ENCODE measurements at places on chromosomes 7 and 10.

DNA sequence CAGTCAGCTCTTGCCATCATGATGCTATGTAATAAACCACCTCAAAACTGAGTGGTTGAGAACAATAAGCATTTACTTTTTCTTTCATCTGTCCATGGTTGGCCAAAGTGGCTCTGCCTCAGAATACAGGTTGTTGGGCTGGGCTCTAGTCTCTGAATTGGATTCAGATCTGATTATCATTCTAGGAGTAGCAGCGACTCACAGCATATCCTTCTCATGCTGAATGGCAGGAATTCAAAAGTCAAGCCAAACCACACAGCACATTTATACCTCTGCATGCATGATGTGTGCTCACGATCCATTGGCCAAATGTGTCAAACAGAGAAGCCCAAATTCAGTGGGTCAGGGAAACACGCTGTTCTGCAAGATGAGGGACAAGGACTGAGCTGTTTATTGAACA is 13.6 kb upstream of the GALNT11 start:
- H3K27ac ChIP-seq: no peak overlapping the region
- H3K4me1 ChIP-seq: no peaks in the 10 kb centered on the region
- H3K27me3 ChIP-seq: no peaks in the 10 kb centered on the region
- DNase-seq: no peak

- no peaks in the 10 kb centered on the region for H3K36me3 ChIP-seq
- no peak overlapping the region for H3K4me3 ChIP-seq
- H3K27me3 ChIP-seq: peaks cover 3% of the 10 kb centered on the region
These were observed 385.7 kb upstream of the NRP1 start for GRCh38 chr10:33720161-33720560.

GRCh38 chr7:84251277-84251781 is 56.7 kb upstream of the SEMA3A start:
- H3K27me3 ChIP-seq: no peaks in the 10 kb centered on the region
- no peak overlapping the region for H3K4me3 ChIP-seq
- no peaks in the 10 kb centered on the region for H3K36me3 ChIP-seq
- no peaks in the 10 kb centered on the region for H3K4me1 ChIP-seq

GRCh38 chr10:61398366-61399129 is 54.6 kb downstream of the TMEM26 start:
- no peak overlapping the region for H3K4me3 ChIP-seq
- no peak for DNase-seq
- peaks cover 10% of the 10 kb centered on the region for H3K4me1 ChIP-seq
- no peak overlapping the region for H3K27ac ChIP-seq

- H3K27me3 ChIP-seq: peaks cover 4% of the 10 kb centered on the region
- H3K4me1 ChIP-seq: no peaks in the 10 kb centered on the region
- H3K36me3 ChIP-seq: no peaks in the 10 kb centered on the region
- H3K27ac ChIP-seq: no peak overlapping the region
These were observed 160.5 kb downstream of the GFRA1 start for GRCh38 chr10:116112232-116113231.

GRCh38 chr7:76191783-76192240 is 9.9 kb upstream of the SRRM3 start:
- no peak overlapping the region for H3K27ac ChIP-seq
- H3K4me1 ChIP-seq: no peaks in the 10 kb centered on the region
- no peaks in the 10 kb centered on the region for H3K27me3 ChIP-seq
- H3K36me3 ChIP-seq: no peaks in the 10 kb centered on the region

DNA sequence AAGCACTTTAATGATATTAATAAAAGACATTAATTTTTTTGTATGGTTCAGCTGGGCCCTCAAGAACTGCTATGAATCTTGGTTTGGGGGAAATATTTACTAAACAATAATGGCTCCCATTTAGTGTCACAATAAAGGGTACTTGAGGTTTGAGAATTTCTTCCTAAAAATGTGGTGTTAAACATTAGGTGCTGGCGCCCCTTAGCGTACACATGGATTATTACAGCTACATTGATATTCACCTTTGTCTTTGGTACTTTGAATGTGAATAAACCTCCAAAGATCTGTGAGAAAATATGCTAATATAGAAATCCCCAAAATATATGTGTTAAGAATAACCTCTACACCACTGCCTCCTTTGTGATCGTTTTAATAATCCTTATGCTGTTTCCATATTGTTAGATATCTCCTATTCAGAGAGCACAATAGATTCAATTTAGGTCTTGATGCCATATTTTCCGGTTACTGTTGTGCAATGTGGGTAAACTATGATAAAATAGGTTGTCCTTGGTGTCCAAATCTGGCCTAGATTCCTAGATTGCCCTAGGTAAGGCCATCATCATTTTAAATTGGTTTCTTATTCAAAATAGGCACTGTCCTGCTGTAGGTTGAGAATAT is 161.8 kb upstream of the CACNA2D1 start:
- no peak for DNase-seq
- H3K4me3 ChIP-seq: no peak overlapping the region
- H3K36me3 ChIP-seq: no peaks in the 10 kb centered on the region
- no peaks in the 10 kb centered on the region for H3K4me1 ChIP-seq
- H3K27me3 ChIP-seq: no peaks in the 10 kb centered on the region
- H3K27ac ChIP-seq: no peak overlapping the region

DNA sequence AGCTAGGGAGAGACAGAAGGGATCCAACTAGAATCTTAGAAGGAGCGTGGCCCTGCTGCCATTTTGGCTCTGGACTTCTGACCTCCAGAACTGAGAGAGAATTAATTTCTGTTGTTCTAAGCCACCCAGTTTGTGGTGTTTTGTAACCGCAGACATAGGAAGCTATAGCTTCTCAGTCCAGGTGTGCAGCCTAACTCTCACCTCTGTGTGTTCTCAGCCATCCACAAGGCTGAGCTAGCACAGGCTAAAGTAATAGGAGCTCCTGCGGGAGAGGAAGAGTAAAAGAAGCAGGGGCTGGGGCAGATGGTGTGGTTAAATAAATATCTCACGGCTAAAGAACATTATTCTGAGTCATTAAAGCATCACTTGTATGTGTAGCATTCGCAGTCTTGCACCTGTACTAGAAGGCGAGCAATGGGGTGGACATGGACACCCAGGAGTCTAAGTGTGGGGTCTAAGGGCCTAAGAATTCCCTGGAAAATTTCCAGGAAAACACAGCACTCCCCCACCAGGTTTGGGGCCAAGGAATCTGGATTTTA is 94.1 kb downstream of the AOAH start:
- no peaks in the 10 kb centered on the region for H3K27me3 ChIP-seq
- H3K4me1 ChIP-seq: no peaks in the 10 kb centered on the region
- H3K27ac ChIP-seq: no peak overlapping the region
- no peak for DNase-seq
- no peak overlapping the region for H3K4me3 ChIP-seq

- H3K27me3 ChIP-seq: no peaks in the 10 kb centered on the region
- no peak for DNase-seq
- H3K36me3 ChIP-seq: no peaks in the 10 kb centered on the region
- no peak overlapping the region for H3K27ac ChIP-seq
- H3K4me3 ChIP-seq: no peak overlapping the region
These were observed 185.6 kb downstream of the C7orf25 start for GRCh38 chr7:42726066-42726785.

DNA sequence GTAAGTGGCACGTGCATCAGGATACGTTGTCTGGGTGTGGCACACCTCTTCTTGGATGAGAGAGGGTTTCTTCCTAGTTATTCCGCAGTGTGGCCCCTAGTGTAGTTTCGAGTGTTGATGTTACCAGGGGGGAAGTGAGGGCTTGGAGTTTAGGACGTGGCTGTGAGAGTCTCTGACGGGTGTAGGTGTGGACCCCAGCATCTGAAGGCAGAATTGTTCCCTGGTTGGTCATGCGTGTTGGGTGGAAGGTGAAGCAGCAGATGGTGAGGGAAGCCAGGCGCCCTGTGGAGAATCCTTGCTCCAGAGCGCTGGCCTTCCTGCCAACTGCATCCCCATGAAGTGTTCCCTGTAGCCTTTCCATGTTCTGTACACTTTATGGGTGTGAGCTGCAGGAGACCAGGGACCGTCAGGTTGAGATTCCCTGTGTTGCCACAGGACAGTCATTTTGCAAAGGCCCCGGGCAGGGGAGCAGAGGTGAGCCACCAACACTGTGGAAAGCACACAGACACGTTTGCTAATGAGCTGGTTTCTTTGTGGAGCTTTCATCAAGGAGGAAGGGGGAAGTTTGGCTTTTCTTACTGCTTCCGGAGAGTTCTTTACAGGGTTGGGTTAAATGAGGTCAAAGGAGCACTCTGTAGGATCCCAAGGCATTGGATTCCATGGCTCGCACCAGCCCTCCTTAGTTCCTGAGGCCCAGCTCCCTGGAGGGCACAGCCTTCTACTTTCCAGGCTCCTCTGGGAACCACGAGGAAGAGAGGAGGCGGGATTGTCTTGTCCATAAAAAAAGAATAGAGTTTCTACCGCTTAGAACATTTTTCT is 32.0 kb downstream of the TSPAN14 start:
- peaks cover 94% of the 10 kb centered on the region for H3K4me1 ChIP-seq
- no peak for DNase-seq
- H3K27me3 ChIP-seq: no peaks in the 10 kb centered on the region

- H3K27me3 ChIP-seq: no peaks in the 10 kb centered on the region
- no peaks in the 10 kb centered on the region for H3K36me3 ChIP-seq
- no peak overlapping the region for H3K4me3 ChIP-seq
- no peaks in the 10 kb centered on the region for H3K4me1 ChIP-seq
These were observed 149.1 kb downstream of the TEX36 start for GRCh38 chr10:125533866-125534265.

DNA sequence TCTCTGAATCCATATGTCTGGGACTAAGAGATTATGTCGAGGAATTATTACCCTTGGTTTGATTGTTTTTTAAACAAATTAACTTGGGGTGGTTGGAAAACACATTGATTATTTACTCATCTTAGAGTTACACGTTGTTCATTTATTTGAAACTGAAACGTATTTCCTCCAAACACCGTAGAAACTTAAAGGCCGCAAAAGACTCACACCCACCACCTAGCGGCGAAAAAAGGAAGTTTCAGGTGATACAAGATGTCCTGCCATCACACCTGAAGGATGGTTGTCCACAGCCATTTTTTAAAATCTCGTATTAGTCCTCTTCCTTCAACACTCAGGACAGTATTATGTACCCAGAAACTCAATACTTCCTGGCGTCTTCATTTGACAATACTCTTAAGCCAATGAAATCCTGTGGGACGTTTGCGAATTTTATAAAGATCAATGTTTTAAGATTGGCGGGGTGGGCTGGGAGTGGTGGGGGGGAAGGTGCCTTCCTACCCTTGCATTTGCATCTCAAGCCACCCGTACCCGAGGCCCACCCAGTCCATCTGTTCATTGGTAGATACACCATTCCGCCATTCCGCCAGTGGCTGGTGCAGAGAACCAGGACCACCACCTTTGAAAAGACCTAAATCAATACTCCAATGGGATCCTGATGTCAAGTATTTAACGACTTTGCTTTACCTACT is 1.4 kb upstream of the LCOR start:
- DNase-seq: peak; percentile 69
- no peaks in the 10 kb centered on the region for H3K27me3 ChIP-seq
- peaks cover 21% of the 10 kb centered on the region for H3K4me1 ChIP-seq
- H3K36me3 ChIP-seq: no peaks in the 10 kb centered on the region
- peak overlapping the region; percentile 83 for H3K27ac ChIP-seq
- H3K4me3 ChIP-seq: no peak overlapping the region

GRCh38 chr7:105408791-105409410 is 20.2 kb upstream of the SRPK2 start:
- H3K4me1 ChIP-seq: no peaks in the 10 kb centered on the region
- H3K36me3 ChIP-seq: no peaks in the 10 kb centered on the region
- H3K4me3 ChIP-seq: no peak overlapping the region
- H3K27me3 ChIP-seq: no peaks in the 10 kb centered on the region
- H3K27ac ChIP-seq: no peak overlapping the region

DNA sequence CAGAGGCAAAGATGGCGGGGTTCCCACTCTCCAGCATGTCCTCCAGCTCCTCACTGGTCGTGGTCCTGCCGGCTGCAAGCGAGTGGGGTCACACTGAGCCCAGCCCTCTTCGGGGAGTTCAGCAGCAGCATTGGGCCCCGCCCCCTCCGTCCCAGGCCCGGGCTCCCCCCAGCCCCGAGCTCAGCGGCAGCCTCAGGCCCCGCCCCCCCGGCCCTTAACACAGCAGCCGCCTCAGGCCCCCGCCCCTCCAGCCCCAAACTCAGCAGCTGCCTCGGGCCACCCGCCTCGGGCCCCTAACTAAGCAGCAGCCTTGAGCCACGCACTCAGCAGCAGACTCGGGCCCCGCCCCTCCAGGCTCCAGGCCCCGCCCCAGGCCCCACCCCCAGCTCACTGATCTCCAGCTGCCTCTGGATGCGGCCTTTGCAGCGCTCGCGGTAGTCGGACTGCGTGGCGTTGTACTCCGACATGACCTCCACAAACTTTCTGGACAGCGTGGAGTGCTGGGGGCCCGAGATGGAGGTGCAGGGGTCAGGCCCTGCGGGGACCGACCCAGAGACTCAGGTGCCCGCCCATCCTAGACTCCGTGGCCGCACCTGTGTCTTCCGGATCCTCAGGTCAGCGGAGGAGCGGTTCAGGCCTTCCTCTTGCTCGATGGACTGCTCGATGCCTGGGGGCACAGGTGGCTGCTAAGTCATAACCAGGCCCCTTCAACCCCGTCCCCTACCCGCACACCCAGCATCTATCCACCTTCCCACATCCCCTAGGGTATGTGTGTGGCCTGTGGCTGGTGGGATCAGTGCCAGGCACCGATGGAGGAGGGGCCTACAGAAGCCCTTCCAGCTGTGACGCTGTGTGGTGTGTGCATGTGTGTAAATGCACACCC is 15.5 kb downstream of the STX1A start:
- H3K27me3 ChIP-seq: no peaks in the 10 kb centered on the region
- DNase-seq: peak; percentile 44
- no peaks in the 10 kb centered on the region for H3K4me1 ChIP-seq
- no peak overlapping the region for H3K27ac ChIP-seq
- H3K4me3 ChIP-seq: no peak overlapping the region

GRCh38 chr7:82010416-82010815 is 240.6 kb upstream of the HGF start:
- no peaks in the 10 kb centered on the region for H3K36me3 ChIP-seq
- H3K27ac ChIP-seq: no peak overlapping the region
- no peaks in the 10 kb centered on the region for H3K4me1 ChIP-seq
- no peak for DNase-seq
- no peak overlapping the region for H3K4me3 ChIP-seq

GRCh38 chr10:3217301-3217700 is 44.7 kb upstream of the PITRM1 start:
- H3K27ac ChIP-seq: no peak overlapping the region
- H3K36me3 ChIP-seq: no peaks in the 10 kb centered on the region
- H3K4me3 ChIP-seq: no peak overlapping the region
- no peak for DNase-seq
- no peaks in the 10 kb centered on the region for H3K4me1 ChIP-seq
- no peaks in the 10 kb centered on the region for H3K27me3 ChIP-seq

- DNase-seq: no peak
- peaks cover 42% of the 10 kb centered on the region for H3K4me1 ChIP-seq
- no peaks in the 10 kb centered on the region for H3K36me3 ChIP-seq
- H3K27ac ChIP-seq: no peak overlapping the region
- peaks cover 20% of the 10 kb centered on the region for H3K27me3 ChIP-seq
- peak overlapping the region; percentile 80 for H3K4me3 ChIP-seq
These were observed 166.4 kb upstream of the PPP1R3A start for GRCh38 chr7:114085313-114085591.

GRCh38 chr10:2861632-2862210 is 205.6 kb upstream of the PFKP start:
- H3K36me3 ChIP-seq: no peaks in the 10 kb centered on the region
- peaks cover 12% of the 10 kb centered on the region for H3K27me3 ChIP-seq
- no peak overlapping the region for H3K4me3 ChIP-seq
- H3K4me1 ChIP-seq: no peaks in the 10 kb centered on the region
- DNase-seq: no peak

- no peak overlapping the region for H3K4me3 ChIP-seq
- H3K36me3 ChIP-seq: no peaks in the 10 kb centered on the region
- H3K27ac ChIP-seq: peak overlapping the region; percentile 13
- no peaks in the 10 kb centered on the region for H3K27me3 ChIP-seq
These were observed 10.7 kb upstream of the KMT2E start for GRCh38 chr7:105003275-105003674.

- DNase-seq: no peak
- H3K4me1 ChIP-seq: no peaks in the 10 kb centered on the region
- H3K27ac ChIP-seq: no peak overlapping the region
- no peaks in the 10 kb centered on the region for H3K27me3 ChIP-seq
- no peaks in the 10 kb centered on the region for H3K36me3 ChIP-seq
These were observed 31.3 kb downstream of the CACUL1 start for GRCh38 chr10:118723466-118723865.
